Stimulated activated CD4-positive, alpha-beta T cell treated with anti-CD3 and anti-CD28 coated beads, Interleukin-1b, Interleukin-23, amount 100 ng/mL, for 24 hours (primary cell): ENCODE measurements at places on chromosomes 11 and 22.

DNA sequence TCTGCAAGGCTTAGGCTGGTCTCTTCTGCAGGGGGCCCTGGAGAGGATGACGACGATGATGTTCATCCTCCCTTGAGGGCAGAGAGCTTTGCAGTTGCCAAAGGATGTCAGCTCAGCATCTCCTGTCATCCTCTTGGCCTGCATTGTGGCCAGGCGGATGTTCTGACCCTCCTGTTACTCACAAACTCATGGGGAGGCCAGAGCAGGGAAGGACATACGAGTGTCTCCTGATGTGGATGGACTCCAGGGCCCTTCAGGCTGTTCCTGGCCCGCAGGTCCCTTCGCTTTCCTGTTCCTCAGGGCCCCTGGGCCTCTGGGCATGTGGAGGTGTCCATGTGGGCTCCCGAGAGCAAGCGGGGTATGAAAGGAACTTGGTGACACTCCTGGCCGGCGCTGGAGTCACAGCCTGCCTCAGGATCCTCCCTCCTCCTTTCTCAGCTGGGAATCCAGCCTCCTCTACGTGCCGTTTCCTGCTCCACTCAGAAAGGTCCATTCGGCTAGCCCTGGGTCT is 8.5 kb downstream of the ADORA2A start:
- no peak for DNase-seq

DNA sequence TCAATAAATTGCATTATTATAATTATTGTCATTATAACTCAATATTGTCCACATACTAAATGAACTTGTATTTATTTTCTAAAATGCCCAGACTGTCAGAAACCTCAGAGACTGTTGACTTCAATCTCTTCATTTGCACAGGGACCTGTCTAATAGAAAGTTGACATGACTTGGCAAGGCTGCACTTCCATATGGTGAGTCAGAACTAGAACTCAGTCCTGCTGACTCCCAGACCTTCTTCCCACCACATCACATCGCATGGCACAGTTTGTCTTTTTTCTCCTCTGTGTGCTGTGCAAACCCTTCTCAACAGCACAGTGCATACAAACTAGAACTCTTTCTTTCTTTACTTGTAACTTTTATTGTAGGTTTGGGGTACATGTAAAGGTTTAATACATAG is 215.1 kb upstream of the BLID start:
- no peak for DNase-seq

- DNase-seq: no peak
Observed at GRCh38 chr11:68043029-68043348, 4.2 kb downstream of the TCIRG1 start.

- no peak for DNase-seq
Observed at GRCh38 chr11:102405501-102405900, 47.1 kb downstream of the TMEM123 start.

GRCh38 chr11:10540546-10540914 is 457 bp downstream of the RNF141 start:
- DNase-seq: no peak

GRCh38 chr11:33000181-33000580 is 15.5 kb upstream of the DEPDC7 start:
- no peak for DNase-seq

DNA sequence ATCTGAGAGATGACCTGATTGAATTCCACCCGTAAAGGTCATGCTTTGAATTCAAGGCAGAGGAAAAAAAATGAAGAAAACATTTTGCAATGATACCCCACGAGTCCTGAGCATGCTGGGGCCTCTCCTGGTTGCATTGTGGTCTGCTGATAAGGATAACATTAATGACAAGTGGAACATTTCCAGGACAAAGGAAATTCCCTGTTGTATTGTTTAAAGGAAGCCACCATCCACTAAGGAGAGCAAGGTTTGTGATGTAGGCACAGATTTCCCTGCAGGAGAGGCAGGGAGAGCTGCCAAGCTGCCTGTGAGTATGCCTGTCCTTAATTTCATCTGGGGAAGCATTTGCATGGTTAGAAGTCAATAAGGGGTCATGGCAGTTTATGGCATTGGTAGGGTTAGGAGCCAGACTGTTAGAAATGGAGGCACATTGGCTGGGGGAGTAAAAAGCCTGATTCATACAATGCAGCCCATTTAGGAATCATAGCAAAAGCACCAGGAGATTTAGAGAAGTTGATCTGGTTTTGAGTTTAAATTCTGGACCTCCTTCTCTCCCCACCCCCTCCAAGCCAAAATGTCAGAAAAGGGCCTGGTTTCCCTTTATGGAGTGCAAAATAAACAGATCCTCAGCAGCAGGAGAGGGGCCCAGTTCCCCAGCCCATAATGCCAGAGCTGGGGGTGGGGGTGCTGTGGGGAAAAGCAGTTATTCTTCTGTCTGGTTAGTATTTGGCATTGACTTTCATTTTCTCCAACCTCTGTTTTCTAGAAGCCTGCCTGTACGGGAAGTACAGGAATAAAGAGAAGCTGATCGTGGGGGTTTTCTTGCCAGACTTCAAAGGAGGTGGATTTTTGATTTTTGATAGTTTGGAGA is 22.1 kb downstream of the FLI1 start:
- no peak for DNase-seq

GRCh38 chr11:71428861-71429435 is 19.2 kb downstream of the DHCR7 start:
- DNase-seq: no peak

GRCh38 chr11:16002942-16003341 is 353.4 kb downstream of the SOX6 start:
- no peak for DNase-seq

- DNase-seq: no peak
Observed at GRCh38 chr11:104727095-104727494, 171.2 kb downstream of the CASP12 start.

DNA sequence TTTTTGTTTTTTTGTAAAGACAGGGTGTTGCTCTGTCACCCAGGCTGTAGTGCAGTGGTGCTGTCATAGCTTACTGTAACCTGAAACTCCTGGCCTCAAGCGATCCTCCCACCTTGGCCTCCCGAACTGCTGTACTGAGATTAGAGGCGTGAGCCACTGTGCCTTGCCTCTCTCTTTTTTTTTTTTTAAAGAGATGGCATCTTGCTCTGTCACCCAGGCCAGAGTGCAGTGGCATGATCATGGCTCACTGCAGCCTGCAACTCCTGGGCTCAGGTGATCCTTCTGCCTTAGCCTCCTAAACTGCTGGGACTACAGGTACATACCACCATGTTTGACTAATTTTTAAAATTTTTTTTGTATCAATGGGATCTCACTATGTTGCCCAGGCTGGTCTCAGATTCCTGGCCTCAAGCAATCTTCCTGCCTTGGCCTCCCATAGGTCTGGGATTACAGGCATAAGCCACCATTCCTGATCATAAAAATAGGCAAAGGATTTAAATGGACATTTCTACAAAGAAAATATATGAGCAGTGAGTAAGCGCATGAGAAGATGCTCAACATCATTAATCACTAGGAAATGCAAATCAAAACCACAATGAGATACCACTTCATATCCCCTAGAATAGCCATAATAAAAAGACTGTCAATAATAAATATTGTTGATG is 17.3 kb upstream of the CLNS1A start:
- DNase-seq: no peak
